Dermis microvascular lymphatic vessel endothelial cell (primary cell): ENCODE measurements at places on chromosomes 4 and X. TPM values are rescaled to one million over a fixed set of nuclear protein-coding genes. Genes with fewer than 3 reads are reported as not detected.

The PAGE2B gene
- total RNA-seq = not detected in 2 replicates

The PCDH18 gene
- 0.13 and 0.38 TPM in 2 replicates for total RNA-seq

The CA5B gene
- total RNA-seq = 1.5 and 1.9 TPM in 2 replicates

The NEK1 gene
- 4.4 and 4.8 TPM in 2 replicates for total RNA-seq

GRCh38 chr4:20384456-20384855 lies 132.8 kb downstream of the SLIT2 start:
- no peak for DNase-seq

- no peak for DNase-seq
Measured at GRCh38 chrX:100830143-100830542, 10.0 kb downstream of the CSTF2 start.

- DNase-seq = no peak
Measured at GRCh38 chr4:94877973-94878372, 120.2 kb downstream of the BMPR1B start.

DNA sequence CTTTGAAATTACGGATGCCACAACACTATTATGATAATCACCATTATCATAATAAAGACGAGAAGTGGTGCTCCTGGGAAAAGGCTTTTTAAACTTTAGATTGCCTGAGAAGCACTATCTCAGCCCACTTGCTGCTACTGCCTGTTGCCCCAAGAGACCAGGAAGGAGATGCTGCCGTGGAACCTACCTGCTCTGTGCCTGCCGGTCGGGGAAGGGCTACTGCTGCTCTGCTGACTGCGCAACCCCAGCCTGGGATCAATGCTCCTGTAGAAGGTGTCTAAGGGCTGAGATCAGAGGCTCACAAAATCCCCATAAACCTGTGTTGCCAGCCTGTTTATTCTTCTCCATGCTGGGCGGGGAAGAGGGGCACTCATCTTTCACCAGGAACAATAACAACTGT lies 145.3 kb upstream of the VCX3B start:
- DNase-seq = no peak

GRCh38 chrX:153966283-153966688 lies 5.3 kb downstream of the HCFC1 start:
- DNase-seq = no peak

DNA sequence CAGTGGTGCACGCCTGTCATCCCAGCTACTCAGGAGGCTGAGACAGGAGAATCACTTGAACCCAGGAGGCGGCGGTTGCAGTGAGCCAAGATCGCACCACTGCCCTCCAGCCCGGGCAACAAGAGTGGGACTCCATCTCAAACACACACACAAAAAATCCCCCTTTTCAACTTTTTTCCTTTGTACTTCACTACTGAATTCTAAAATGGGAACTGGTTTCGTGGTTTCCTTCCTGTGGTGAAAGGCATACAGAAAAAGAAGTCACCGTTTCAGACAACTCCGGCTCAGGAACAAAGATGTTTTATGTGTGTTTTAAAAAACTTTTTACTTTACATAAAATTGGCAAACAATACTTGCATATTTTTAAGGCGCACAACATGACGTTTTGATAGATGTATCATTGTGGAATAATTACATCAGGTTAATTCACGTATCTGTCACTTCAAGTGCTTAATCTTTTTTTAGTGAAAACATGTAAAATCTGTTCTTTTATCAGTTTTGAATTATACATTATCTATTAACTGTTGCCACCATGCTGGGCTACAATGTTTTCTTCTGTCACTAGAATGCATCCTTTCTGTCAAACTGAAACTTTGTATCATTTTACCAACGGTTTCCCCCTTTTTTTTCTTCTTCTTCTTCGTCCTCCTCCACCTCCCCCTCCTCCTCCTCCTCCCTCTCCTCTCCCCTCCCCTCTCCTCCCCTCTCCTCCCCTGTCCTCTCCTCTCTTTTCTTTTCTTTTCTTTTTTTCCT lies 186.0 kb downstream of the CRLF2 start:
- no peak for DNase-seq

DNA sequence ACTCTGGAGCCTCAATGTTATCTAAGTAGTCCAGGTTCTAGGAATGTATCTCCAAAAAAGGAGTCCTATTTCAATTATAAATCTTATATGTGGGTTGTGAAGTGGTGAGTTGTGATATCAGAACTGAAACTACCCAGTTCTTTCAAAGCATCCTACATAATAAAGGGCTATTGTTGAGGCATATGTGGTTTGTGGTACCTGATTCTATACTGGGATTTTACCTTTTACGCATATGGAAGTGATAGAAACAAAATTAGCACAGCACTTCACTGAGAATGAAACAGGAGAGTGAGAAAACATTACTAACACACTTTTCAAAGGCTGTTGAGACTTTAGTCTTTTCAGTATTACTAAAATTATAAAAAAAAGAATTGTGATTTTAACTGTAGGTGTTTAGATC lies 417.7 kb upstream of the GALNT7 start:
- no peak for DNase-seq

- DNase-seq = no peak
Measured at GRCh38 chrX:42952621-42953020, 174.7 kb upstream of the PPP1R2C start.

GRCh38 chr4:114163051-114163450 lies 183.6 kb upstream of the ARSJ start:
- DNase-seq = no peak

DNA sequence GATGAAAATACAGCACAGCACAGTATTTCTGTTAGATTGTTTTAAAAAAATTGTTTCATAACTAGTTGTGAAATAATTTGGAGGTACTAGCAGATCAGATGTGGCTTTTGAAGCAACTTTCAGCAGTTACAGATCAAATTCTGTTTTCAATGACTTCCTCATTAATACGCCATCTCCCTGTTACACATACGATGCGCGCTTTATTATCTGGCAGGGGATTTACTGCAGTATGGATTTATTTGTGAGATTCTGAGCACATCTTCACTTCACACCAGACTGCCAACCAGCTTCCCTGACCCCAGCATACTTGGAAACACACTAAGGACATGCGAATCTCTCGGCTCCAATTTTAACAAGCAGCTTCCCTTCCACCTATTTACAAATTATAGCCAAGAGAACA lies 235.5 kb upstream of the DIAPH2 start:
- no peak for DNase-seq
